Activated CD4-positive, alpha-beta T cell treated with anti-CD3 and anti-CD28 coated beads, Interleukin-2, amount 50 U/mL, for 4 hours (primary cell): ENCODE measurements at places on chromosomes 13 and 19.

- DNase-seq = no peak
These were observed 77.0 kb upstream of the TSC22D1 start for GRCh38 chr13:44652962-44653660.

- no peak for DNase-seq
These were observed 22.4 kb downstream of the RANBP3 start for GRCh38 chr19:5955636-5955935.

DNA sequence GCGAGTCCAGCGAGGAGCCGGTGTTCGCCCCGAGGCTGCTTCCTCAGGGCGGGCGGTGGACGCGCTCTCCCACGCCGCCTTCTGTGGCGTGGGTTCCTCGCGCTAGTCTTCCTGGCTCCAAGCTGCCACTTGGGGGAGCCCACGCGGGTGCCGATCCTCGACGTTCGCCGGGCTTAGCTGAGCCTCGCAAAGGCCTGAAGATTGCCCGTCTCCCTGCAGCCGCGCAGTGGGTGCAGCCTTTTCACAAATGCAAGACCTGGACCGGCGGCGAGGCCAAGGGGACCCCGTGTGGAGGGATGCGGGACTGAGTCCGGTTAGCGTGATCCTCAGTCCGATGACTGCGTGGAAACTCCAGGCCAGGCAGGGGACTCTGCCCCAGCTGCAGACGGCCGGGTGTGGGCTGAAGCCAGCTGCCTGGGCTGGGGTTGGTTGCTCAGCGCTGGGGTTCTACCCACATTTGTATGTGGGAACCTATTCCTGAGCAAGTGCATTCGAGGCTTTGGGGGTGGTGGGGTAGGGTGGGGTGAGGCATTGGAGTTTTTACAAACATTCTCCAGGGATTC, 16.6 kb upstream of the LRP3 start:
- no peak for DNase-seq

DNA sequence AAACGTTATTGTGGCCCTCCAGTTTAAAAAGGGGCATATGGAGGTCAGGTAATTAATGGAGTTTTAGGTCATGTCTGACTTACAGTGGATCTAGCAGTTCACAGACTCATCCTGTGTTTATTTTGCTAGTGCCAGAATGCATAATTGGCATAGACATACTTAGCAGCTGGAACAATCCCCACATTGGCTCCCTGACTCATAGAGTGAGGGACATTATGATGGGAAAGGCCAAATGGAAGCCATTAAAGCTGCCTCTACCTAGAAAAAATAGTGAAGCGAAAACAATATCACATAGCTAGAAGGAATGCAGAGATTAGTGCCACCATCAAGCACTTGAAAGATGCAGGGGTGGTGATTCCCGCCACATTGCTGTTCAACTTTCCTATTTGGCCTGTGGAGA, 610.7 kb downstream of the SLITRK5 start:
- DNase-seq = no peak

DNA sequence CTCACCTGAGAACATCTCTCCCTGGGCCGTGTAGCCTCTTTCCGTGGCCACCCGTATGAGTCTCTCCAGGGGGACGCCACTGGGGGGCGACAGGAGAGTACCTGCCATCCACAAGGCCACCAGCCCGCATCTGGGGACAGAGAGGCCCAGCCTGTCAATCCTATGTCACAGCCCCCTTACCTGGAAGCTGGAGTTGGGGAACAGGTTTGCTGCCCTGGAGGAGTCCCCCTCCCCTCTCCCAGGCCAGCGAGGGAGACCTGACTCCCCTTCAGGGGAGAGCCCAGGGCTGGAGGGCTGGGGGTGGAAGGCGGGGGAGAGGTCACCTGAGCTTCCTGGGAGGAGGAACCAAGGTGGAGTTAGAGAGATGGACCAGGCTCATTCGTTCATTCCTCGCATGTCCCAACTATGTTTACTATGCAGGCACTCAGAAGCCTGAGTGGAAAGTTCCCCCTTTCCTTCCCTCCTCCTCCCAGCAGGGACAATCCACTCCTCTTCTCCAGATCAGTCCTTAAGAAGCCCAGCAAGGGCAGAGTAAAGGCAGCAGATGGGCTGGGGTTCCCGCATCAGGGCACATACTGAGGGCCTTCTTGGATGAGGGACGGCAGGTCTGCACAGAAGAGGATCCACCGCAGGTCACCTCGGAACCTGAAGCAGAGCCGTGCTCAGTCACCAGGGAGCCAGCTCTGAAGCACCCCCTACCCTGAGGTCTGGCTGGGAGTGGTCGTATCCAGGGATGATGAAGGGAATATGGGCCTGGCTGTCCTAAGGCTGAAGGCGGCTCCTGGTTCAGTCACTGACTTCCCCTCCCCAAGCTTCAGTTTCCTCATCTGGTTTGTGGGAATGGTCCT, 5.5 kb downstream of the ACTMAP start:
- DNase-seq = no peak

- no peak for DNase-seq
These were observed 4.8 kb downstream of the COLGALT1 start for GRCh38 chr19:17560205-17560595.

DNA sequence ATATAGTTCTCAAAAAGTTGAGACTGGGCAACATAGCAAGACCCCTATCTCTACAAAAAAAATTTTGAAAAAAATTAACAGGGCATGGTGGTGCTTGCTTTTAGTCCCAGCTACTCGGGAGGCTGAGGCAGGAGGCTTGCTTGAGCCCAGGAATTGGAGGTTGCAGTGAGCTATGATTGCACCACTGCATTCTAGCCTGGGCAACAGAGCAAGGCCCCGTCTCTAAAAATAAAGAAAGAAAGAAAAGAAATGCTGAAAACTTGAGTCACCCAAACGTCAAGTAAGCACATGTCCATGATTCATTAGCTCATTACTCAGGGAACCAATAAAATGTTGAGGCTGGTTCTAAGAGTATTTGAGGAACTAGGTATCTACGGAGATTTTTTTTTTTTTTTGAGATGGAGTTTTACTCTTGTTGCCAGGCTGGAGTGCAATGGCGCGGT, 33.9 kb upstream of the SEMA6B start:
- DNase-seq = no peak

DNA sequence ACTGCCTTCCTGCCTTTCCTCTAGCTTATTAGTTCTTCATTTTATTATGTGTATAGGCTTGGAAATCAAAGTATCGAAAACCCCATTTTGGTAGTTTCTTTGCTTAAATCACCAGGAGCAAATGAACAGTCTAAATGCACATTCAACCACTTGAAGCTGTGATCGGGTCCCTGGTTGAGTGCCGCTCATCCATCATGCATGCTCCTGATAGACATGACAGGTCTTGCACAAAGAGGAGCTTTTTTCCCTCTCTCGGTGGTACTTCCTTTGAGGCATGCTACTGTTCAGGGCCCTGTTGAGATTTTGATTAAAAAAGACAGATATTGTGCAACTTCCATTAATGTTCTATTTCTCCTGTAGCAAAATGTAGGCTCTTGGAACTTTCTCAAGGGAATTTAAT, 185.8 kb downstream of the OLFM4 start:
- no peak for DNase-seq

GRCh38 chr19:30669329-30670010, 297.3 kb downstream of the ZNF536 start:
- DNase-seq = peak; percentile 23

DNA sequence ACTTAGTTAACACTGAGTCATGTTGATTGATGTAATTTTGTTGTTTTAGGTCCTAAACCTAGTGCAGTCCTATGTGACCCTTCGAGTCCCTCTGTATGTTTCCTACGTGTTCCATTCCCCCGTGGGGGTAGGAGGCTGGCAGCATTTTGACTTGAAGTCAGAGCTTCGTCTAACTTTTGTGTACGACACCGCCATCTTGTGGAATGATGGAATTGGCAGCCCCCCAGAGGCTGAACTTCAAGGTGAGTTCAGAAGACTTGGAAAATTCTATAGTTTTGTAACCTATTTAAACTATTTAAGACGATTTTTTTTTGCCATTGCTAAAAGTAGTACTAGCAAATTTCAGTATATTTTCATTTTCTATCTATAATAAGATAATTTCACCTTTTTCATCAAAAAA, 117.9 kb downstream of the STOML3 start:
- peak; percentile 9 for DNase-seq

DNA sequence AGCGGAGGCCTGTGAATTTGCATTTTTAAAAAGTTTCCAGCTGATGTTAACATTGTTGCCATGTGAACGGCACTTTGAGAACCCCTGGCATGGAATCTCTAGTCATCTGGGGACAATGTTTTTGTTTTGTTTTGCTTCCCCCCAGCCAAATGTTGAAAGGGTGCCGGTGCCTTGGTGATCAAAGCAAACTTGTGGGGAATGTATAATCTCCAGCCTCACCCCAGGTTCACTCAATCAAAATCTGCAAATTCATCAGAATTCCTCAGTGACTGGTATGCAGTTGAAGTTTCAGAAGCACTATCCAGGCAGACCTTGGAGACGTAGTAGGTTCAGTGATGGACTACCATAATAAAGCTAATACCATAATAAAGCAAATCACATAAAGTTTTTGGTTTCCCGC, 428.7 kb downstream of the MYO16 start:
- DNase-seq = no peak

DNA sequence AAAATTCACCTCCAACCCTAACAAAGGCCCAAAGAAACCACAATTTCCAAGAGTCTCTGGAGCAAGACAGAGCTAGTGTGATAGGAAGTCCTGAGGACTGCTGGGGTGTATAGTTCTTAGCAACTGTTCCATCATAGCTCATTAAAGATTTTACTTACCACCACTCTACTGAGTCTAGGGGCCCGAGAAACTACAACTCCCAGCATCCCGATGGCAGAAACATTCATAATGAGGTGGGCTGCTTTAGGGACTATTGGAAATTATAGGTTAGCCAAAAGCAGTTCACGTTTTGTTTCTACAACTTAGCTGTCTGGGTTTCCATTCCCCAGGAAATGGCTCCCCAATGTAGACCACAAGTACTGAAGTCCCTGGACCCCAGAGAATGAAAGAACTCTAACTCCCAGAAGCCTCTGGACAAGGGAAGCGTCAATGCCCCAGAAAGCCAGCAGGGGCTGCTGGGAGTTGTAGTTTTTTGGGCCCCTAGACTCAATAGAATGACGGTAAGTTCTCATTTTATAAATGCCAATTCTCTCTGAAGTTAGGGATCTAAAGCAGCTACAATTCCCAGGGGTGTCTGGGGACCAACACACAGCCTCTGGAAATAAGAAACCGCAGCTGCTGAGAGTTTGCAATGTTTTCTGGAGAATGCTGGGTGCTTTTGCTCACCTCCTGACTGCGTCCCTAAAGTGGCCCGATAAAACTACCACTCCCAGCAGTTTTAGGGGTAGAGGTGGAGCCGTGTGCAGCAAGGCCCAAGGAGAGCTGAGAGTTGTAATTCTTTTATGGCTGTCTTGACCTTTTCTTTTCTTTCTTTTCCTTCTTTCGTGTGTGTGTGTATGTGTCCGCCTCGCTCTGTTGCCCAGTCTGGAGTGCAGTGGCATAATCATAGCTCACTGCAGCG, 11.1 kb downstream of the FTL start:
- DNase-seq = no peak

GRCh38 chr13:53463106-53463505, 434.5 kb downstream of the OLFM4 start:
- DNase-seq = no peak

GRCh38 chr19:54938906-54939305, 8.4 kb downstream of the NLRP7 start:
- no peak for DNase-seq

- no peak for DNase-seq
These were observed 12.2 kb downstream of the ZSCAN22 start for GRCh38 chr19:58338825-58339558.

DNA sequence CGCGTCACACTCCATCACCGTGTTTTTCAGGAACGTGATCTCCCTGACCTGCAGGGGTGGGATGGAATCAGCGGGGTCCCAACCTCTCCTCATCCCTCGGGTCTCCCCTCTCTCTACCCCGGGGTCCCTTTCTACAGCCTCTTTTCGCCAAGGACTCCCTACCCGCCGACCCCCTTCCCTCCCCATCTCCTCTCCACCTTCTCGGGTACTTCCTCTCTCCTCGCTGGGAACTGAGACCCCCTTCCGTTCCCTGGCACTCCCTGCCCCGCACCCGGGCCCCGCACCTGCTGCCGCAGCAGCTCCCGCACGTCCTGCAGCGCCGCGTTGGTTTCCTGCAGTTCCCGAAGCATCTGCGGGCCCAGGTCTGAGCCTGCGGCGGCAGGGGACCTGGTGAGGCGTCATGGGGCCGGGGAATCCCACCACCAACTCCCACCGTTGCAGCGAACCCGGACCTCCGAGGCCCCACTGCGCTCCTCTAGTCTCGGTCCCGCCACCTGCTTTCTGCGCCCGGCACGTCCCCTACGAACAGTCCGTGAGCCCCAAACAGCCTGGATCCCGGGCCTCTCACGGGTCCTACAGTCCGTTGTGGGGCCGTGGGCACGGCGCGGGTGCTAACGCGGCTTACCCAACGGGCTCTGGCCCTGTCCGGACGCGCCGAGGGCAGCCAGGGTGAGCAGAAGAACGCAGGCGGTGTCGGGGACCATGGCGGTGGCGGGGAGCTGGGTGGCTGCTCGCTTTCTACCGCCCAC, at the start of gene COMP:
COMP (minus strand) TSS at position 740 of the 749 bp plus-strand sequence; CDS start at position 704, 36 bp downstream.
- DNase-seq = no peak

DNA sequence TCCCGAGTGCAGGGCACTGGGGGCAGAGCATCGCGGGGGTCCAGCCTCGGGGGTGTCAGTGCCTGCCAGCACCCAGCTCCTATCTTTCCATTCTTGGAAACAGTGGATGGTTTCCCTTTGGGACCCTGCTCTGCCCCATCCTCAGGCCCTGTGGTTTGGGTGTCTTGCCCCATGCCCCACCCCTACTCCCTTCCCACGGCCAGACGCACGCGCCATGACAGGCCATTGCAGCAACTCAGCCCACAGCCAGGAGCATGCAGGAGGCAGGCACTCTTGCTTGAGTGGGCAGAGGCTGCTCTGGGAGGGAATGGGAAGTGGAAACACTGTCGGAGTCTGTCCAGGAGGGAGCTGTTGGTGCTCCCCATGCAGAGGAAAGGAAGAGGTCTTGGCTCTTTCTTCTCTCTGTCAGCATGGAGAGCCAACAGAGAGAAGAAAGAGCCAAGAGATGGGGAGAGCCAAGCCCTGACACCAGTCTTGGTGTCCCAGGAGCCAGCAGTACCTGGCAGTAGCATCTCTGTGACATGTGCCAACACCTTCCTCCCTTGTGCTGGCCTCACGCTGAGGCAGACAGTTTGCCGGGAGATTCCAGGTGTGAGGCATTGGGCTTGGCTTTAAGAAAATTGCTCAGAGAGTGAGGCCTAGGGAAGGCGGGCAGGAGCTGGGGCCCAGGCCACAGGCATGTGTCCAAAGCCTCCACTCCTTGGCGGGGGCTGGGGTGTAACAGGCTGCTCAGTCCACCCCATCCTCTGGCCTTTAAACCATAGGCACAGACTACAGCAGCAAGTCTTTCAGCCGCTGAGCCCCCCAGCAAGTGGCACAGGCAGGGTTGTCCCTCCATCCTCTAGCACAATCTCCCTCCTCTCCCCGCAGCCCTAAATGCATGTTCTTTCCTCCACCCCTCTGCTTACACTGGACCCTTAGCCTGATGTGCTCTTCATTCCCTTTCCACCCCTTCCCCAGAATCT, 86.7 kb upstream of the UQCRFS1 start:
- no peak for DNase-seq

- DNase-seq = no peak
These were observed 11.6 kb upstream of the GPR18 start for GRCh38 chr13:99269627-99270241.

- DNase-seq = no peak
These were observed at the start of gene CCDC8 for GRCh38 chr19:46413262-46414031. Gene CCDC8, minus strand, starts transcription at chr19:46413564. Its CDS starts 754 bp downstream, at chr19:46412810.

- DNase-seq = no peak
These were observed 9.4 kb downstream of the AP1M1 start for GRCh38 chr19:16207063-16207462.
